Gastroesophageal sphincter (tissue), 4 donors: ENCODE measurements at places on chromosomes 4 and X.

DNA sequence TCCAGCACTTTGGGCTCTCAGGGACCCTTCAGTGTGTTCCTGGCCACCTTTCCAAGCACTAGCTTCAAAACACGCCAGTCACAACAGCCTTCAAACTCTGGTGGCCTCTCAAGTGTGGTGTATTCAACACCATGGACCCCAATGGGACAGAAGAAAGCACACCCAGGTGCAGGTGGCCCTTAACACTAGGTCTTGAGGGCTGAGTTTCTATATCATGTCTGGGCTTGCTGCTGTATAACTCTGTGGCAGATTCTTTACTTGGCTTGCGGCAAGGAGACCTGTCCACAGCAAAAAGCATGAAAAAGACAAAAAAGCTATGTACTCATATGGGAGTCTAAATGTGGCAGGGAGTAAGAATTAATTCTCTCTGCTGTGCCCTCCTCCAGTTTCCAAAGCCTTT, 23.1 kb downstream of the MSL3 start:
- no peak for ATAC-seq

GRCh38 chrX:102067966-102068723, 57.3 kb upstream of the TCEAL2 start:
- no peak for ATAC-seq

GRCh38 chr4:26174027-26174426, 146.8 kb upstream of the RBPJ start:
- ATAC-seq, result no peak

GRCh38 chrX:135931644-135932487, 38.4 kb downstream of the SAGE1 start:
- no peak for ATAC-seq

GRCh38 chr4:8440492-8441311, at the start of the genes ACOX3 and TRMT44:
Gene ACOX3 (minus strand): TSS chr4:8440723. CDS start chr4:8416521, 24,202 bp downstream.
Gene TRMT44 (plus strand): TSS chr4:8440777. CDS start chr4:8440823, 46 bp downstream.
- ATAC-seq, result peak; percentile 95

DNA sequence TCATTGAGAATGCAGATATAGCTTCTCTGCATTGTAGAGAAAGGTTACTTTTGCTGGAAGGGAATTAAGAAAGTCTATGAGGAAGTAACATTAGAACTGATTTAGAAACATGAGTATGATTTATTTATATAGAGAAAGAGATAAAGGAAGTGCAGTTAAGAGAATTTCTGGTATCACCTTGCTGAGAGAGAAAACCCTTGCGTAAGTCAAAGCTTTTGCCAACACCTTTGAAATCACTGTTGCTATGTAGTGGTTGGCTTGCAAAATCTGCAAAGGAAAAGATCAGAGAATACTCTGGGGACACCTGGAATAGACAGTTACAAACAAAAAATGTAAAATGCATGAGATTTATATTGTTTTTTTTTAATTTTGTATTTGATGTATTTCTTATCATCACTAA, 137.3 kb upstream of the RXFP1 start:
- no peak for ATAC-seq

DNA sequence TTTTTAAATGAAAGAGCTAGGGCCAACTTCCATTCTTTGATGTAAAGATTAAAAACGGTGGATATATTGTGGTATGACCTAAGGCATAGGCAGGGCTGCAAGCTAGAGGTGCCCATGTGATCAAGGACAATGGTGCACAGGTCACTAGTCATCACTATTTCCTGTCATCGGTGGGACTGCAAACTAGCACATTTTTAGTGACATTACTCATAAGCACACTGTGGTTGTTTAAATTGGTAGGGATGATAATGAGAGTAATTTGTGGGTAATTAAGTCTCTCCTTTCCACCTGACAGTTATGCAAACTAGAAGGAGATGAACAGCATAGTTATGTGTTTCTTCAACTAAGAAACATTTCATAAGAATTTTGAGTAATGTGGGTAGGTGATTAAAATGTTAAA, 85.4 kb downstream of the GPRIN3 start:
- no peak for ATAC-seq

- ATAC-seq, result no peak
Measured at GRCh38 chr4:2932951-2933565, 30.1 kb downstream of the NOP14 start.

DNA sequence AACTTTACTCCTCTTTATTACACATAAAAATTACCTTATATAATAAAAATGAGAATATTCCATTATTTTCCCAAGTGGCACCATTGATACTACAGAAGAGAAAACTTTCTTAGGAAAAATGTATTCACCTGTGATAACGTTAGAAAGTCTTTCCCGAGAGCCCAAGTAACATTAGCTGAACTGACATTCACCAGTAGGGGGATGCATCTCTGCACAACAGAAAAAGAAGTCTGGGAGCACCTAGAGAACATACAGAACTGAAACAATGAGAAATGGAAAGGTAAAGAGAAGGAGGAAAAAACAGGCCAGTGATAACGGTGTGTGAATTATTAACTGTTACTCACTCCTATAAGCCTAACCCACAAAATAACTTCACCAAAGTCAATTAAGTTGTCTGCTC, 423.3 kb downstream of the CENPC start:
- no peak for ATAC-seq

DNA sequence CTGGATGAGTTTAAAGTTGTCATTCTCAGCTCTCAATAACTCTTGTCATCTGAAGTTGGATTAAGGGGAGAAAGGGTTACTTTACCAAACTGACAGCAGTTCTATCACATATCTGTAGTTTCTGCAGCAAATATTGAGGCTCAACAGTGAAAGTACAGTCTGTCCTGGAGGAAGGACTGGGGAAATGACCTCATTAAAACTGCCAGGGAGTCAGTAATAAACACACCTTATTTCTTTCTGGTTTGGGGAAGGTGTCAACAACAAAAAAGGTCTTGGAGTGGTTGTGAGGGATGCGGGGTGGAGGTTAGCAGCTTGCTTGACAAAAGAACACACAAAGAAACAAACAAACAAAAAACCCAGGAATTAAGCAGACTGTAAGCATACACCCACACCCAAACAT, 1418.0 kb downstream of the STIM2 start:
- no peak for ATAC-seq

- ATAC-seq, result no peak
Measured at GRCh38 chr4:92600638-92601037, 296.9 kb downstream of the GRID2 start.

- ATAC-seq, result no peak
Measured at GRCh38 chrX:95076449-95076848, 1402.4 kb downstream of the FAM133A start.

- no peak for ATAC-seq
Measured at GRCh38 chr4:131613086-131613823, 1535.8 kb upstream of the PCDH10 start.

- ATAC-seq, result no peak
Measured at GRCh38 chr4:62482355-62482754, 1282.2 kb downstream of the ADGRL3 start.

DNA sequence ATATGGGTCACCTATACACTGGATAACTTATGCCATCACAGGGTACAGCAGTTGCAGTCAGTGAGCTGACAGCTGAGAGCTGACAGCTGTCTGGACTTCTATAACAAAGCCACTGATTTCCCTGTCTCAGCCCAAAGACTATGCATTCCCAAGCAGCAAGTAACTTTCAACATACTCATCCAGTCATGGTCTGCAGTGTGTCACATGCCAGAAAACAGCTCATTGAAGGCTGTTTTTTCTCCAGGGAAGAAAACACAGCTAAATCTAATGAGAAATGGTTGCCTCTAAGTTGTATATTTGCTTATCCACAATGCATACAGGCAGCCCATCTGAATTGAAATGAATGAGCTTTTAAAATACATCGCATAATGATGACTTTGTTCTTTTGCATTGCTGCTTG, 6.3 kb downstream of the KIAA1210 start:
- no peak for ATAC-seq

GRCh38 chr4:69096111-69096656, at the start of gene UGT2B7:
Gene UGT2B7 (plus strand): TSS chr4:69096474. CDS start chr4:69096521, 47 bp downstream.
- no peak for ATAC-seq

GRCh38 chr4:41990365-41991111, at the start of gene SLC30A9:
Gene SLC30A9 (plus strand): TSS chr4:41990530. CDS start chr4:41990652, 122 bp downstream.
- peak; percentile 99 for ATAC-seq

DNA sequence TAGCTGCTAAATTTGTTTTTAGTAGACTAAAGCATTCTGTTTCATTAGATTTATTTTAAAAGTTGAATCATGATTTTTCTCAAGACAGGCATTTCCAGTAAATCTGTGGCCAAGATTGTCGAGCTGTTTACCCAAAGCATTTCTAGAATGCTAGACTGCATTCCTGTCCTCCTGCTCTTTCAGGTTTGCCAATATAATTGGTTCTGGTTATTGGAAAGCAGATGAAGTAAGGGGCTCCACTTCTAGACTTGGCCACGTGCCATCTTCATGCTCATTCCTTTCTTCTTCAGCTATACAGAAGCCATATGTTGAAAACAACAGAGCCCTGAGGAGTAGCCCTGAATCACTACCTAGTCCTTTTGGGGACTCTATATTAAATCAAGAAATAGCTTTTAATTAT, 62.5 kb downstream of the PGRMC2 start:
- ATAC-seq, result no peak

GRCh38 chr4:81874661-81875515, 403.2 kb upstream of the RASGEF1B start:
- no peak for ATAC-seq
